Activated CD8-positive, alpha-beta memory T cell treated with anti-CD3 and anti-CD28 coated beads, Interleukin-2, amount 10 ng/mL, durations not matched to agents 7 days and 5 days (primary cell): ENCODE measurements at places on chromosomes 1 and 21. TPM values are rescaled to one million over a fixed set of nuclear protein-coding genes. Genes with fewer than 3 reads are reported as not detected.

Gene ID3
- total RNA-seq = 14.4 TPM

Gene ISG15
- 432 TPM for total RNA-seq

Gene ZSCAN20
- total RNA-seq = 3.3 TPM

Gene ACTRT2
- not detected for total RNA-seq

Gene KCNQ4
- total RNA-seq = 0.44 TPM
